ENCODE measurements at places on chromosomes 5 and 9.

- DNase-seq = no peak
These were observed 136.3 kb downstream of the TENT4A start for GRCh38 chr5:6849316-6850105.

DNA sequence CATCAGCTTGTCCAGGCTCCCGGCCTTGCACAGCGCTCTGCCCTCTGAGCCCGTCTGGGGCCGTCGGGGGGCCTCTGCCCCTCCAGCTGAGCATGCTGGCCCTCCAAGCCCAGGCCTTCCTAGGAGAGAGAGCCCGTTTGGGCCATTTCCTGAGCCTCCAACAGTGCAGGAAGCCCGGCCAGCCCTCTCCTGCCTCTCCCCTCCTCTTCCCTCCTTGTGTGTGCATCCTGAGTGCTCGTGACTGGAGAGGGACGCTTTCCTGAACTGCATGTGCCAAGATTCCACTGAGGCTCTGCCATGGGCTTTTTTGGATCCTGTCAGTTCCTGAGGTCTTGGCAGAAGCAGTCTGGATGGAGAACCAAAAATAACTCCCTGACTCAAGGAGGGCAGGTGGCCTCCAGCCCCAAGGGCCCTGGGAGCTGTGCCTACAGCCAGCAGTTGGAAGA is 15.6 kb downstream of the OLFM1 start:
- no peak for DNase-seq

GRCh38 chr9:83920469-83920926 is 734 bp downstream of the KIF27 start:
- peak; percentile 26 for DNase-seq

- no peak for DNase-seq
These were observed 32.2 kb downstream of the SPOCK1 start for GRCh38 chr5:137466889-137467288.

GRCh38 chr5:109611505-109611904 is 78.2 kb upstream of the MAN2A1 start:
- no peak for DNase-seq

- DNase-seq = no peak
These were observed 16.9 kb downstream of the DIMT1 start for GRCh38 chr5:62386824-62387223.

DNA sequence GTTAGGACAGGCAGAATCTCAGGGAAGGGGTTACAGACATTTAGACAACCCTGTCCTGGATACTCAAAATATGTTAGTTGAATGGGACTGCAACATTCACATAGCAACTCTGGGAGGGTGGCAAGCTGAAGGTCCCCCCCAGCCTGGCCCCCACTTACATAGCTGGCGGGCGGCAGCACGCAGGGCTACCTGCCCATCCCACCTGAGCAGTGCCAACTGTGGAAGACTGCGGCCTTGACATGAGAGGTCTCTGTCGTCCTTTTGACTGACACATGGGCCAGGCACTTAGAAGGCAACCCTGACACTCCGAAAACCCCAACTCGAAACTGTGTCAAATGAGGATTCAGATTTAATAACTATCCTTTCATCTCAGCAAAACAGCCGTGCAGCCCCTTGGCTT is 16.5 kb downstream of the PAX5 start:
- no peak for DNase-seq

DNA sequence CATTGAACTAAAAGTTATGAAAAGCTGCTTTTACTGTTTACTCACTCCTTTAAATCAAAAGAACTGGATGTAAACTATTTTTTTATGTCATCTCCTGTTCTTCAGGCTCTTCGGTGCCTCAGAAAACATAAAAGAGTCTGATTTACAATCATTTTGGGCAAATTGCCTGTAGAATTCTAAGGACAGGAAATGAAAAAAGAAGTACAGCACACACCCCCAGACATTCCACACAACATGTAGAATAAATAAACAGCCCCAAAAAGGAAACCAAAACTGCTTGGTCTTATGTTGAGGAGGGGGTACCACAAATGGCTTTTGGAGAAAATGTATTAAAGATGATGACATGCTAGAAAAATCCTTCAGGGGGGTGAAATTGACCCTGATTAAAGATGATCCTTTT is 57.2 kb downstream of the ITGA1 start:
- DNase-seq = no peak

DNA sequence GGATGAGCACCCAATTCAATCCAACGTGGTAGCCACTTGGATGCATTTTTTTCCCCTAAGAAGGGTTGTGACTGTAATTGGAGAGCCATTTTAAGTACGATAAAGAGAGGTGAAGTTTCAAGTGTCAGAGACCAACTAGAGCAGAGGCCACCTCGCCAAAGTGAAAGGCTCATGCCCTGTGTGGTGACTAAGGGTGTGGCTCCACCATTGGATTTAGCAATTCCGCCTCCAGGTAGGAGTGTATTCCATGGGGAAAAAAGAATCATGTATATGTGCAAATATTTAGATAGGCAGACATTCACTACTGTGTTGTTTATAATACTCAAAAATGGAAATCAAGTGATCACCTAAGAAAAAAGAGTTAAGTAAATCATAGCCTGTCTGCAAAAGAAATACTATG is 53.1 kb upstream of the S1PR3 start:
- no peak for DNase-seq

- no peak for DNase-seq
These were observed 277.4 kb downstream of the AOPEP start for GRCh38 chr9:95003689-95004410.

GRCh38 chr9:84271921-84272556 is 68.5 kb downstream of the SLC28A3 start:
- DNase-seq = no peak

DNA sequence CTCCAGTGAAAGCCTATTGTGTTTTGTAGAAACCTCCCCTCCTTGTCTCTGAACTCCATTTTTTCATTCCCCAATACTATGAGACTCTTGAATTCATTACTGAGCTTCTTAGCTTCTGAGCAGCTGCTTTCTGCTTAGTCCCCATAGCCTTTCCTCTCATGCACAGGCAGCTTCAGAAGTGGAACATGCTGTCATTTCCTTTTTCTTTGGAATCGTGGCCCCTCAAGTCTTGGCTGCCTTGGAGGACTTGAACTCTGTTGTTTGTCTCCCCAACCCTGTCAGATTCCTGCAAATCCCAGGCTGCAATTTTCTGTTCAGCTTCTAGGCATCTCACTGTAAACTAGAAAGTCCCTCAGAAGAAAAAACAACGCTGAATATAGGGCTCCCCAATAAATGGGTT is 268.5 kb downstream of the ARRDC3 start:
- no peak for DNase-seq

GRCh38 chr9:34557426-34558321 is 31.9 kb downstream of the CNTFR start:
- DNase-seq = no peak

GRCh38 chr9:28951945-28952344 is 1378.7 kb upstream of the C9orf72 start:
- DNase-seq = no peak

- DNase-seq = peak; percentile 47
These were observed 127.6 kb downstream of the TRPM6 start for GRCh38 chr9:74760031-74760700.
